ENCODE measurements at places on chromosomes 16 and 17.

- no peak for DNase-seq
Measured at GRCh38 chr17:80035687-80035936, at the start of gene TBC1D16. TBC1D16 (minus strand) TSS chr17:80035872; CDS start chr17:80013547, 22,325 bp downstream.

- DNase-seq = no peak
Measured at GRCh38 chr16:53175118-53175517, 120.3 kb downstream of the CHD9 start.

DNA sequence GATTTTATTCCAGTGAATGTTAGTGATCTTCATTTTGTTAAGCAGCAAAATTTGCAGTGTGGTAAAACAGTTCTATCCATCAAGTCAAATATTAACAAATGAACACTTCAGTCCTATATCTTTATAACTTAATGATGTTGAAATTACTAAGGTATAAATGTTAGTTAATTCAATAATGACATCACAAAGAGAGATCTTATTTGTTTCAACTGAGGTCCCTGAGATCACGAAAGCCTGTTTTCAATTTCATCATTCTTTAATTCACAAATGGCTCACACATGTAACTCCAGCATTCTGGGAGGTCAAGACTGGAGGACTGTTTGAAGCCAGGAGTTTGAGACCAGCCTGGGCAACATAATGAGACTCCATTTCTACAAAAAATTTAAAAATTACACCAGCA lies 13.9 kb downstream of the SMURF2 start:
- DNase-seq = no peak

DNA sequence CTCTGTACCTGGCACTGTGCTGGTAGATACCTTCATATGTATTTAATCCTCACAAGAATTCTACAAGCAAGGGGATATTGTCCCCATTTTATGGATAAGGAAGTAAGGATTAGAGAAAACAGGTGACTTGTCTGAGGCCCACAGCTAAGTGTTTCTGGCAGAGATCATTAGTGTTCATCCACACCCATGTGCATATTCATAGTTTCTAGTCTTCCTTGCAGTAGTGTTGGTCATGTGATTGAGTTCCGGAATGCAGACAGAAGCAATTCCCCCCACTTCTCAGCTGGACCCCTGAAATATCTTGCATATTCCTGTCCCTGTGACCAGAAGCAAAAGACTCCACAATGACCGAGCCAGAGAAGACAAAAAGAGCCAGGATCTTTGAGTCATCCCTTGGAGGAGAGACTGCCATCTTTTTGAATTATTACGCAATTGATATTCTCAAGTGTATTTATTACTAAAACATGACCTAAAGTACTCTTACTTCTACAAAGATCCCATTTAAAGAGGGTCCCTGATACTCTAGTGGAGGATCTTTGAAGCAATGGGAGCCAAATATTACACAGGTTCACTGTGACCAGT lies 43.4 kb downstream of the SOX9 start:
- no peak for DNase-seq

DNA sequence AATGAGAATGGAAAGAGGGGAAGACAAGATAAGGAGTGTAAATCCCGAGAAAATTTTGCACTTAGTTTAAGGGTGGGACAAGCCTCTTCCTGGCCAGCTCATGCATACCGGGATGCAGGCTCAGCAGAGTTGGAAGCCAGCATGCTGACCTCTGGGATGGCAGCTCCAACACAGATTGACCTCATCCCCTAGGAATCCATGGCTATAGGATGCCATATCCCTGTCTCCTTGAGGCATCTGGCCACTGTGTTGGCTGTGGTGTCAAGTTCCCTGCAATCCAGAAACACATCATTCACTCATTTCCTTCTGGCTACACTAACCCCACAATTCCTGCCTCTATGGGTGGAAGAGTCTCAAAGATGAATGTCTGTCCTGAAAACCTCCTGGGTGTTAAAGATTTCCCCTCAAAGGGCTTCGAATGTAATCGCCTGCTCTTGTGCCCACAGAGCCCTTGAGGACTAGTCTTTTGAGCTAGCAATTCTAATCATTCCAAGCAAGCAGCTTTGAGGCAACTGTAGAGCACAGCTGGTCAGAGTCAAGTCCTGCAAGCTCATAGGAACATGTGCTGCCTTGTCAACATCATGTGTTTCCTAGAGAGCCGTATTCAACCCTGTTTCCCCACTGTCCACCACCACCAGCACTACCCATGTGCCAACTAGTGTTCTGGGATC lies 141.4 kb downstream of the PMP22 start:
- DNase-seq = no peak

DNA sequence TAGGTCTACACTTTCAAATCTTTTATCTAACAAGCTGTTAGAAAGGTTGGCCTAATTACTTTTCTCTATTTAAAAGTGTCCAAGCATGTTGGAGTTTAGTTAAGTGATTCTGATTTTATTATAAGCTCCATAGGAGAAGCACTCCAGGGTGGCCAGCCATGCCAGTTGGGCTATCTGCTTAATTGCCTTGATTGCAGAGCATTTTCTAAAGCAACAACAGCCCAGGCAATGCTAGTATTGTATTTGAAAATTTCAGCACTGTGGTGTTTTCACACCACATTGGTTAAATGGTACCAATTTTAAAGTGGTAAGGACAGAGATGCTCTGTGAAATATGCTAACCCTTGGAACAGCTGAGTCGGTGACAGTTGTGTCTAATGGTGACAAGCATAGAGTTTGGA lies 510.5 kb upstream of the CDH8 start:
- no peak for DNase-seq

DNA sequence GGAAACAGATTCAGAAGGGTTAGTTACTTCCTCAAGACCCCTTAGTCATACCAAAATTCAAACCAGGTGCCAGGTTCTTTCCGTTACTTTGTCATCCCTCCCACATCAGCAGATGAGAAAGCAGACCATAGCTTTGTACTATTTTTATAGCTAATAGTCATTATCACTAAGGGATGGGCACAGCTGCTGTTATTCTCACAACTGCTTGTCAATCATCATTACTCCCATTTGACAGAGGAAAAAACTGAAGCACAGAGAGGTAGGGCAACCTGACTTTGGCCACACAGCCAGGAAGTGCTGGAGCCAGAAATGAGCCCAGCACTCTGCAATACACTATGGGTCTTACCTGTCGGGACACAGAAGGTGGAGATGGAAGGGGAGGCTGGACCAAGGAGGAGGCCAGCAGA lies 30.0 kb downstream of the TEKT5 start:
- DNase-seq = no peak

DNA sequence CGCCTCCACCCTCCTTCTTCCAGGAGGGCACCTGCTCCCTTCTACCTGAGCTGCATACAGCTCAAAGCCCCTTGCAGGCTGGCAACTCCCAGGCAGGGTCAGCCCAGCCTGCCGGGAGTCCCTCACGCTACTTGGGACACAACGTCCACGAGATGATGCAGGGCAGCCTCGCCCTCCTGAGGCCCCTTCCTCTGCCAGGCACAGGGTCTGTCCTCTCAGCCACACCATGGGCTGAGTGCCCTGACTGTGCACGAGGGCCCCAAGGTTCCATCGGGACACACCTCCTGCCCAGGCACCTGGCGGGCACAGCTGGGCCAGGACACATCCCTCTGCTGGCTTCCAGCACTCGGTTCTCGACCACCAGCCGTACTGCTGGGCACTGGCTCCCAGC lies 30.9 kb upstream of the ZC3H18 start:
- DNase-seq = no peak

DNA sequence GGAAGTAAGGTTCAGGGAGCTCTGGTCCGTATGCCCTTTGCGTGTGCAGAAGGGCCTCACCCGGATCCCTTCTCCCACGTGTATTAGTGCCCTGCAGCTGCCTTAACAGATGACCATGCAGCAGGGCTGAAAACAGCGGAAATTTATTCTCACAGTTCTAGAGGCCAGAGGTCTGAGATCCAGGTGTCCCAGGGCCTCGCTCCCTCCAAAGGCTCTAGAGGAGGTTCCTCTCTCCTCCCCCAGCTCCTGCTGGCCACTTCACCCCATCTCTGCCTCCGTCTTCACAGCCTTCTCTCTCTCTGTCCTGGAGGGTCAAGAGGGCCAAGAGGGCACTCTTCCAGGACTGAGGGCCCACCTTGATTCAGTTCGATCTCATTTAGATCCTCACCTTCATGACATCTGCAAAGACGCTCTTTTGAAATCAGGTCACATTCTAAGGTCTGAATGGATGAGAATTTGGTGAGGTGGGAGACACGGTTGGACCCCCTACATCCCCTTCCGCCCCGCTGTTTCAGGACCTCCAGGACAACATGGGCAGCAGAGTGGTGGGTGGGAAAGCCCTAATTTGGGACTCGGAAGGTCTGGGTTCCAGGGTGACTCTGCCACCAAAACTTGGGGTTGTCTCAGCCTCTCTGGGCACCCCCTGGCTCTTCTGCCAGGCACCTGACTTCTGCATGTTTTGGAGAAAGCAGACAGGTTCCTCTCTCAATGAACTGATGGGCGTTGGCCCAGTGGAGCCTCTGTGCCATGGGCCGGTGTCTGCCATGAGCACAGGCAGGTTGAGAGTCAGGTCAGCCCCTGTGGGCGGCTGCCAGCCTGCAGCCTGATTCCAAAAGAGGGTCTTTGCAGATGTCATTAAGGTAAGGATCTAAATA lies 361.2 kb downstream of the SEC14L1 start:
- no peak for DNase-seq

DNA sequence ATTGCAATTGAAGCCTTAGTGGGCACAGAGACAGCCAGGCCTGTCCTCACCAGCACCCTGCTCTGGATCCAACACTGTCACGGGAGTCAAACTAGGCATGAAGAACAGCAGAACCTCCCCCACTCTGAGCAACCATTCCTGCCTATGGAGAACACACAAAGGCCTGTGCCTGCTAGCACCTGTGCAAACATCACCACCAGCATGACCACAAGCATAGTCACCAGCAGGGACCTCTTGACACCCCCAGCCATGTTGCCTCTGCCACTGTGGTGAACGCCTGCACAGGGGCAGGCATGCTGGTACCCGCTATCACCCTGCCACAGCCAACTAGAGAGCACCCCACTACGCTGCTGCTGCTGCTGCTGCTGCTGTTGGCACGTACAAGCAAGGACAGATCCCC lies 51.7 kb downstream of the CMC2 start:
- no peak for DNase-seq

DNA sequence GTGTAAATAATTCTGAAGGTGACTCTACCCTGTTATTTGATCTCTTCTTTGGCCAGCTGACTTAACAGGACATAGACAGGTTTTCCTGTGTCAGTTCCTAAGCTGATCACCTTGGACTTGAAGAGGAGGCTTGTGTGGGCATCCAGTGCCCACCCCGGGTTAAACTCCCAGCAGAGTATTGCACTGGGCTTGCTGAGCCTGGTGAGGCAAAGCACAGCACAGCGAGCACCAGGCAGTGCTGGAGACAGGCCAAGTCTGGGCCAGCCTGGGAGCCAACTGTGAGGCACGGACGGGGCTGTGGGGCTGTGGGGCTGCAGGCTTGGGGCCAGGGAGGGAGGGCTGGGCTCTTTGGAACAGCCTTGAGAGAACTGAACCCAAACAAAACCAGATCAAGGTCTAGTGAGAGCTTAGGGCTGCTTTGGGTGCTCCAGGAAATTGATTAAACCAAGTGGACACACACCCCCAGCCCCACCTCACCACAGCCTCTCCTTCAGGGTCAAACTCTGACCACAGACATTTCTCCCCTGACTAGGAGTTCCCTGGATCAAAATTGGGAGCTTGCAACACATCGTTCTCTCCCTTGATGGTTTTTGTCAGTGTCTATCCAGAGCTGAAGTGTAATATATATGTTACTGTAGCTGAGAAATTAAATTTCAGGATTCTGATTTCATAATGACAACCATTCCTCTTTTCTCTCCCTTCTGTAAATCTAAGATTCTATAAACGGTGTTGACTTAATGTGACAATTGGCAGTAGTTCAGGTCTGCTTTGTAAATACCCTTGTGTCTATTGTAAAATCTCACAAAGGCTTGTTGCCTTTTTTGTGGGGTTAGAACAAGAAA lies 5.1 kb downstream of the STH start:
- no peak for DNase-seq

- DNase-seq = no peak
Measured at GRCh38 chr17:65035191-65035590, 21.3 kb downstream of the GNA13 start.

DNA sequence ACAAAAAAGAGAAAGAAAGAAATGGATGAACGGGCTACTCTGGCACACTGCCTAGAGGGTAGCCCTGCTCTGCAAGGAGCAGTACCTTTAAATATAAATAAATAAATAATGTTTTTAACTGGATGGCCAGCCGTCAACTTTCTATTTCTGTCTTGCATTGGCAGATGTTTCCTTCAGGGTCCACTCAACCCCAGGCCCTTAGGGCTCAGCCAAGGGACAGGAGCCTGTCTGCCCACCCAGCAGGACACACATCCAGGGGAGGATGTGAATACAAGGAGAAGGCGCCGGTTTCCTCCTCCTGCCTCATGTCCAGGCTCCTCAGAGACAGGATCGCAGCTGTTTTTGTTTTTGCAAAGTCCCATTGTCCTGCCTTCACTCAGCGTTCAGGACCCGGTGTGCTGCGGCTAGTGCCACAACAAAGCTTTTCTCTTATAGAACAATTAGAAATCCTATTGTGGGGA lies 22.6 kb downstream of the TTYH2 start:
- no peak for DNase-seq

GRCh38 chr16:10037751-10038150 lies 144.5 kb downstream of the GRIN2A start:
- no peak for DNase-seq

DNA sequence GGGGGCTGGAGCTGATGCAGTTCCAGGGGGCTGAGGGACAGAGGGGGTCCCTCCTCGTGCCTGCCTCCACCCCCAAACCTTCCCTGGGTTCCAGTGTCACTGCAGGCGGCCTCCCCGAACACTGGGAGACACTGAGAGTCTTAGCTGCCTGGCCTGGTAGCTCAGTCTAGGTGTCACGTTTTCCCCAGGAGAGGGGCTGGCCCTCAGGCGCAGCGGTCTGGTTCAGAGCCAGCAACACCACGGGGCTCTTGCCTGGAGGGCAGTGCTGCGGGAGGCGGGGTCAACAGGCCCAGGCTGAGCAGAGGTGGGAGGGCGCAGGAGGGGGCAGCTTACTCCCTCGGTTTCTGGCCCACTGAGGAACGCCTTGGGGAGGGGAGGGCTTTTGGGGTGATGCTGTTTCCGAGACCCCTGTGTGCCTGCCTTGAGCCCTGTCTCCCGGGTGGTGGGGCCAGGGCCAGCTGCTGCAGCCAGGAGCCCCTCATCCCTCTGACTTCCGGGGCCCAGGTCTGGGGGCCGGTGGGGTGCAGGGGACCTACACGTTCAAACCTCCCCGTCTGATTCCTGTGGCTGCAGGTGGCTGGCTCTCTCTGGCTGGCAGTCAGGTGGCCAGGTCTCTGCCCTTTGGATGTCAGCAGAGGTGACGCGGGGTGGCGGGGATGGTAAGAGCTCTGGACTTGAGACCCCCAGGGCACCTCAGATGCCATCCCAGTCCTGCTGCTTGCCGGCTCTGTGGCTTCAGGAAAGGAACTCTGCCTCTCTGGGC lies 89.3 kb upstream of the GSE1 start:
- peak; percentile 47 for DNase-seq

GRCh38 chr17:40432864-40433528 lies 10.3 kb upstream of the IGFBP4 start:
- no peak for DNase-seq

DNA sequence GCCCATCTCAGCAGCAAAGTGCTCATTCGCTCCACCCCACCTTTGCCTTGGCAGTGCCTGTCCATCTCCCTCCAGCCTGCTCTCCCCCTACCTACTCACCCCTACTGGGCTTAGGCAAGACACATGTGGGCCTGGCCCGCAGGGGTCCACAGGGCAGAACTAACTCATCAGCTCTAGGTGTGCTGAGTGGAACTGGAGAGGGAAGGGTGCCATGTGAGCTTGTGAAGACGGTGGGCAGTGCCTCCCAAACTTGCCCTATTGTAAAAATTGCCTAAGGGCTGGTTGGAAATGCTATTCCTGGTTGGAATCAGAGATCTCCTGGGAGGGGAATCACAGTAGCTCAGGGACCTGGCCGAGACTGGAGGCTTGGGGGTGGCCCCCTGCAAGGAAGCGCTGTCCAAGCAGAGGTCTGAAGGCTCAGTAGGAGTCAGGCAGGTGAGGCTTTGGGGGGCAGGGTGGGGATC lies 29.1 kb upstream of the TNS4 start:
- no peak for DNase-seq
